ENCODE measurements at places on chromosomes 5 and 9.

GRCh38 chr9:69961843-69962242 lies 81.8 kb upstream of the MAMDC2 start:
- DNase-seq, result no peak

DNA sequence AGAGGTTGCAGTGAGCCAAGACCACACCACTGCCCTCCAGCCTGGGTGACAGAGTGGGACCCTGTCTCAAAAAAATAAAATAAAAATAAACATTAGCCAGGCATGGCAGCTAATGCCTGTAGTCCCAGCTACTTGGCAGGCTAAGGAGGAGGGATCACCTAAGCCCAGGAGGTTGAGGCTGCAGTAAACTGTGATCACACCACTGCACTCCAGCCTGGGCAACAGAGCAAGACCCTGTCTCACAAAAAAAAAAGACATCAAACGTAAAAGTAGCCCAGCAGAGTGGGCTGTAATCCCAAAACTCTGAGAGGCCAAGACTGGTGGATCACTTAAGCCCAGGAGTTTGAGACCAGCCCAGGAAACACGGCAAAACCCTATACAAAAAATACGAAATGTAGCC lies 19.0 kb downstream of the UIMC1 start:
- DNase-seq, result no peak

DNA sequence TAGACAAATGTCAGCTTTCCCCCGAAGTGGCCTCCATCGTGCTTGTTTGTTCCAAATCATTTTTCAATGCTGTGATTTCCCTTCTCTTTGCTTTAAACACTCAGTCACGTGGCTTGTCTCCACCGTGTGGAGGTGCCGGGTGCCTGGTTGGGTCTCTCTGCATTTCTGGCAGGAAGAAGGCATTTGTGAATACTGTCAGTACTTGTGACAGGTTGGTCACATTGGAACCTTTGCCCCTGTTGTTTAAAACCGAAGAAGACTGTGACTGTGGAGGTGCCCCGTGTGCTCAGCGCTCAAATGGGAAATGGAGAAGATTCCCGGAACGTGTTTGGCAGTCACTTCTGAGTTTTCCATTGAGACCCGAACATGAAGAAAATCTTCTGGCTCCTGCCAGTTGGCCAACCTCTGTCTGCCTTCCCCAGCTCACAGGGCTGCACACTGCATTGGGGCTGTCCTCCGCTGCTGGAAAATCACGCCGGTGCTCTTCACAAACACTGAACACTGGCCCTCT lies 74.6 kb downstream of the LMNB1 start:
- DNase-seq, result no peak

GRCh38 chr5:132505641-132506040 lies 15.1 kb upstream of the IRF1 start:
- DNase-seq, result no peak

DNA sequence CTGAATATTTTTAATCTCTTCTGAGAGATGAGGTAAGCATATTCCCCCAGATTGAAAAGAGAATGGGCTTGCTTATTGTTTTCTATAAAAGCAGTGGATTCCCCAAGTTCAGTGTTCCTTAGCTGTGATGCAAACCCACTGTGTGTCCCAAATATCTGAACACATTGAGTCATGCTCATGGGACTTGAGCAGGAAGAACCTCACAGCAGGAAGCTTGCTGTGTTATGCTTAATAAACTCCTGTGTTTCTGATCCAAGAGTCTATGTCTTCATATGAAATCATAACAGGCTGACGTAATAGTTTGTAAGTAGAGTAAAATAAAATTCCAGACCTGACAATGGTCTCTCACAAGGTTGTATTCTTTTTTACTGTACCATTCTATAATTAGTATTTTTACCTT lies 24.8 kb upstream of the LOX start:
- no peak for DNase-seq

- no peak for DNase-seq
Measured at GRCh38 chr9:124079176-124079925, 67.8 kb downstream of the LHX2 start.

- no peak for DNase-seq
Measured at GRCh38 chr5:32639943-32640342, 54.6 kb downstream of the SUB1 start.

DNA sequence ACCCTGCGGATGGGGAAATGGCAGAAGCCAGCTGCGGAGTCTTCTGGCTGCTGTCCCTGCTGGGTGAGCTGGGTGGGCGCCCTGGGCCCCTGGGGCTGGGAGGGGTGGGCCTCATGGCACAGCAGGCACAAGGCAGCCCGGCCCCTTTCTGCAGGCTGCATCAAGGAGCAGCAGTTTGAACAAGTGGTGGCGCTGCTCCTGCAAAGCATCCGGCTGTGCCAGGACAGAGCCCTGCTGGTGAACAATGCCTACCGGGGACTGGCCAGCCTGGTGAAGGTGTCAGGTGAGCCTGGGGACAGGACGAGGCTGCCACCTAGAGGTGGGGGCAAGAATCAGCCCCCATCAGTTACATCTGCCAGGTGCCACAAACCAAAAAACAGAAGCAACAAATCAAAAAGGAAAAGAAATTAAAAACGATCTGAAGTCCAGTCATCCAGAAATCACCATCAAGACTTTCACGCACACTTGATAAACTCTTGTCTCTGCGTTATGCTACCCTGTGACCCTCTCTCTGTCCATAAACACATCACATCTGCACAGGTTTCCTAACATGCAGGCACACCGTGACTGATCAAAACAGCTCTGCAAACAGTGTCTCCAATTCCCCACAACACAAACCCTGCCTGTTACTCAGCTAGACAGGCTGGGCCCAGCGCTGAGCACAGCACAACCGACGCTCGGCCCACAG lies 13.9 kb downstream of the REXO4 start:
- DNase-seq, result no peak

DNA sequence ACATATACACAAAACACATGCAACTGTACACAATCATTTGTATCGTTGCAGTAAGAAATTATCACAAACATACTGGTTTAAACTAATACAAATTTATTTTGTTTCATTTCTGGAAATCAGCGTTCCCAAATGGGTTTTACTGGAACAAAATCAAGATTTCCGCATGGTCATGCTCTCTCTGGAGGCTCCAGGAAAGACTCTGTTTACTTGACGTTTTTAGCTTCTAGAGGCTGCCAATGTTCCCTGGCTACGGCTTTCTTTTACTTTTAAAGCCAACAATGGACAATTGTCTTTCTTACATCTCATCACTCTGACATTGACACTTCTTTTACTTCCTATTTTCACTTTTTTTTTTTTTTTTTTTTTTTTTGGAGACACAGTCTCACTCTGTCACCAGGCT lies 793.1 kb downstream of the CDH9 start:
- no peak for DNase-seq

DNA sequence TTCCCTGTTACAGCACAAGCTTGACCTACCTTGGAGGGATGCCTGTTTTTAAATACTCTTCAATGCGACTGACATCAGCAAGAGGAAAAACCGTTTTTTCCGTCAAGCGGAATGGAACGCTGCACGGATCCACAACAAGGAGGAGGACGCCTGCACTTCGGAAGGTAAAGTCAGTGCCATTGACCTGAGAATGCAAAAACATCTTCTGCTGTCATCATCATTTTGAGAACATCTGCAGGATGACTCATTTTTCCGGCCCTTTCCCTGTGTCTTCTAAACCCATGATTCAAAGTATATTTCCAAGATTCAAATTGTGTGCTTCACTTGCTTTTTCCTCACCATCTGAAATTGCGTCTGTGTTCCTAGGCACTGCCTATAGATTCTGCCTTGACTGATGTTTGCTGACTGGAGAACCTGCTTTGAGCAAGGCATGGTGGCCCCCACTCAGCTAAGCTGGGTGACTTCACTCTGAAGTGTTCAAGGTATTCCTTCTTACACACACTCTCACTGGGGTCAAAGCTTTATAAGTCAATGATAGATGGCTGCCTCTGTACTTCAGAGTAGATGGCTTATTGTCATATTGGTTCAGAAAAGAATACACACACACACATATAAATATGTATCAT lies 78.1 kb downstream of the CEMIP2 start:
- no peak for DNase-seq

DNA sequence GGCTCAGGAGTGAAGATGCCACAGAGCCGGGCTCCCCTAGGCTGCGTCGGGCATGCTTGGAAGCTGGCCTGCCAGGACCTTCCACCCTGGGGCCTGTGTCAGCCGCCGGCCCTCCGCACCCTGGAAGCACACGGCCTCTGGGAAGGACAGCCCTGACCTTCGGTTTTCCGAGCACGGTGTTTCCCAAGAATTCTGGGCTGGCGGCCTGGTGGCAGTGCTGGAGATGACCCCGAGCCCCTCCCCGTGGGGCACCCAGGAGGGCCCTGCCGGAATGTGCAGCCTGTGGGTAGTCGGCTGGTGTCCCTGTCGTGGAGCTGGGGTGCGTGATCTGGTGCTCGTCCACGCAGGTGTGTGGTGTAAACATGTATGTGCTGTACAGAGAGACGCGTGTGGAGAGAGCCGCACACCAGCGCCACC lies 113.1 kb downstream of the RXRA start:
- DNase-seq, result no peak

GRCh38 chr9:126755317-126755875 lies 49.4 kb upstream of the ZBTB43 start:
- DNase-seq, result no peak

DNA sequence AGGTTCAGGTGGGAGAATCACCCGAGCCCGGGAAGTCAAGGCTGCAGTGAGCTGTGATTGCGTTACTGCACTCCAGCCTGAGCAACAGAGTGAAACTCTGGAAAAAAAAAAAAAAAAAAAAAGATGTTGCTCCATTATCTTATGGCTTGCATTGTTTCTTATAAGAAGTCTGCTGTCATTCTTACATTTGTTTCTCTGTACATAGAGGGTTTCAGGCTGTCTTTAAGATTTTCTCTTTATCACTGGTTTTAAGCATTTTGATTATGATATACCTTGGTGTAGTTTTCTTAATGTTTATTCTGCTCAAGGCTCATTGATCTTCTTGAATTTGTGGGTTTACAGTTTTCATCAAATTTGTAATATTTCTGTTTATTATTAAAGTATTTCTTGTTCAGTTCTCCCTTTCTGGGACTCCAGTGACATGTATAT lies 35.2 kb downstream of the MVB12B start:
- DNase-seq, result no peak

GRCh38 chr5:4027088-4027734 lies 431.6 kb downstream of the IRX1 start:
- no peak for DNase-seq

DNA sequence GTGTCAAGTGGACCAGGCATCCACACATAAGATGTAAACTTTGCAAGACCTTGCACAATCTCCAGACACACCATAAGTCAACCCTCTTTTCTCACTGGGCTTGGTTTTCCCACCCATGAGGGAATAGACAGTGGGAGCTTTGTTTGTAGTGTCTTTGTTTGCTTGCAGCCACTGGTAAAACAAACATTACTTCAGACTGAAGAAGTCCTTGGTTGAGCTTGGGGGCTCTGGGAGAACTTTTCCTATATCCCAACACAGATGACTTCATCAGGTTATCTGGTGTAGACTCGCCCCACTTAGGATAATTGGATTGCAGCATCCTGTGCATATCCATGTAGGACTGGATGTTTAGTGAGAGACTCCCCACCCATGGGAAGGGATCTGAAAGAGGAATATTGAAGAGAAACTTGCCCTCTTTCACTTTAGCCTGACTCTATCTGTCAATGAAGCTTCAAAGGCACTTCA lies 11.5 kb upstream of the ADGRV1 start:
- no peak for DNase-seq

GRCh38 chr9:72526901-72527800 lies 5.7 kb downstream of the TMC1 start:
- peak; percentile 62 for DNase-seq

GRCh38 chr9:79975621-79976256 lies 404.0 kb downstream of the TLE4 start:
- peak; percentile 29 for DNase-seq

DNA sequence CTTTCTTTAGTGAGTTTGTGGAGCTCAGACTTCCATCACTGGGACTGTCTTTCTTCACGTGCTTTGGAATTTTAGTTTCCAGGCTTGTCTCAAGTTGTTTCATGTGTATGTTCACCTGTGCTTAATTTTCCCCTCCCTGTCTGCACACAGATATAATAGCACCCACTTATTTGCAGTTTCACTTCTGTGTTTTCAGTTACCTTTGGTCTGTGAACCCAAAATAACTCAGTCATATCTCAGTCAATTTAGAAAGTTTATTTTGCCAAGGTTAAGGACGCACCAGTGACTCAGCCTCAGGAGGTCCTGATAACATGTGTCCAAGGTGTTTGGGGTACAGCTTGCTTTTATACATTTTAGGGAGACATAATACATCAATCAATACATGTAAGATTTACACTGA lies 330.4 kb downstream of the ICE1 start:
- no peak for DNase-seq

- DNase-seq, result no peak
Measured at GRCh38 chr5:39231705-39232525, 12.6 kb upstream of the FYB1 start.

- DNase-seq, result no peak
Measured at GRCh38 chr5:32273821-32274220, 38.9 kb downstream of the MTMR12 start.

DNA sequence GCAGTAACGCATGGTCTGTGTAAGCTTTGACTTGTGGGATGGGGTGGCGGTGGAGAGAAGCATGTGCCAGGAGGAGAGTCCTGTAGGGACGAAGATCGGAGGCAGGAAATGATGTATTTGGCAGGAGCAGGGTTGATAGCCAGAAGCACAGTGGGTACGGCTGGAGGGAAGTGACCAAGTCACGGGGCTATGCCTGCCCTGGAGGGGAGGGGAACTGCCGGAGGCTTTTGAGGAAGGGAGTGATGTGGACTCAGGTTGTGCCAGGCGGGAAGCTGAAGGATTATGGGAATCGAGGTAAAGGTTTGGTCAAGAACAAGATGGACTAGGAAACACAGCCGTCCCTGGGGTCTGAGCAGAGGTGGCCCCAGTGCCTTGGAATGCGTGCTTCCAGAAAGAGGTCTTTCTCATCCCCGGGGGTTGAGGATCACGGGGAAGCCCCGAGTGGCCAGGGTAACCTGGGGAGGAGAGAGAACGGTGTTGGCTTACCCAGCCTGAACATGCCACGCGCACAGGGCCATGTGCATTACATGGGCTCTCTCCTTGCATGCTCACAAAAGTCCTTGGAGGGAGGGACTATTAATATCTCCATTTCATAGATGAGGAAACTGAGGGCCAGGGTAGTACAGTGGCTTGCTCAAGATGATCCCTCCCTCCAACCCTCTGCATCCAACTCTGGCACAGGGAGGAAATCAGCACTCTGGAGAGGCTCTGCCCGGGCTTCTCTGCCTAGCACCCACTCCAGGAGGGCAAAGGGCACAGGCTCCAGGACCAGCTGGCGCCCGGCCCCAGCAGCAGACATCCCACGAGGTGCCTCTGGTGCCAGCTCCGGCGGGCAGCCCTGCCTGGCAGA lies 253.8 kb downstream of the PBX3 start:
- no peak for DNase-seq

Data from neuronal stem cell (in vitro differentiated cells).